ENCODE measurements at places on chromosomes 3 and 15. TPM values are rescaled to one million over a fixed set of nuclear protein-coding genes. Genes with fewer than 3 reads are reported as not detected.

Gene PPARG
- total RNA-seq = 39.5 TPM

Gene SUSD5
- total RNA-seq = 3.7 TPM

Gene GXYLT2
- 1.6 TPM for total RNA-seq

Gene CFAP44
- 1.5 TPM for total RNA-seq

Gene ADAMTSL3
- 0.34 TPM for total RNA-seq

Gene TMEM266
- 0.23 TPM for total RNA-seq

Gene GABRR3
- total RNA-seq = not detected

All from A549 treated with AZD2906 at 1 μM for 4 hours (cell line).